NCI-H1092 treated with DMSO at 0.1 percent for 48 hours (cell line): ENCODE measurements at places on chromosomes 11 and 22.
A peak's percentile ranks its signal among the peaks of the same experiment; 100 is the strongest.

DNA sequence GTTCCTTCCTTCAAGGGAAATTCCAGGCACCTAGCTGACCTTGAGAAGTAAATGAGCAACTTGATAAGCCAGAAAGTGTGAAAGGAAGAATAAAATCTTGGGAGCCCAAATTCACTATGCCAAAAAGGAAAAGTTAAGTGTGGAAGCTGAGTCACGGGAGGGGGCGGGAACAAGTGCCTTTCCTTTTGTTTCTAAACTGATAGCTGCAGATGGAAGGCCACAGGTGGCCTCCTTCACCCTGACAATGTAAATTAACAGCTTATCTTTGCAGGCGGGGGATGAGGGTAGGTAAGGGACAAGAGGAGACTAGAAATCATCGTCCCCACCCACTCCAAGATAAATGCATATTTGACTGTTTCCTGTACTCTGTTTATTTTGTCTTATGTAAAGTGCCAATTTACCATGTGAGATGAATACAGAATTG lies 36.4 kb upstream of the TREH start:
- DNase-seq = no peak

DNA sequence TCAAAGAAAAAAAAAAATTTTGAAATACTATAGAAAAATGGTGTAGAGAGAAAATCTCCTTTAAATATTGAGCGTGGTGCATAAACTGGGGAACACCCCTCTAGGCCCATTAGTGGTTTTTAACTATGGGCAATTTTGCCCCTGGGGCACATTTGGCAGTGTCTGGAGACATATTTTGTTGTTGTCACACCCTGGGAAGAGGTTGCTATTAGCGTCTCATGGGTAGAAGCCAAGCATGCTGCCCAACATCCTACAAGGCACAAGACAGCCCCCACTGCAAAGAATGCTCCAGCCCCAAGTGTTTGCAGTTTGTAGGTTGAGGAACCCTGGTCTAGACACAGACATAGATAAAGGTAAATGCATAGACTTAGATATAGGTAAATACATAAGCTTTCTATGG lies 92.6 kb downstream of the KIAA1671 start:
- DNase-seq = no peak

DNA sequence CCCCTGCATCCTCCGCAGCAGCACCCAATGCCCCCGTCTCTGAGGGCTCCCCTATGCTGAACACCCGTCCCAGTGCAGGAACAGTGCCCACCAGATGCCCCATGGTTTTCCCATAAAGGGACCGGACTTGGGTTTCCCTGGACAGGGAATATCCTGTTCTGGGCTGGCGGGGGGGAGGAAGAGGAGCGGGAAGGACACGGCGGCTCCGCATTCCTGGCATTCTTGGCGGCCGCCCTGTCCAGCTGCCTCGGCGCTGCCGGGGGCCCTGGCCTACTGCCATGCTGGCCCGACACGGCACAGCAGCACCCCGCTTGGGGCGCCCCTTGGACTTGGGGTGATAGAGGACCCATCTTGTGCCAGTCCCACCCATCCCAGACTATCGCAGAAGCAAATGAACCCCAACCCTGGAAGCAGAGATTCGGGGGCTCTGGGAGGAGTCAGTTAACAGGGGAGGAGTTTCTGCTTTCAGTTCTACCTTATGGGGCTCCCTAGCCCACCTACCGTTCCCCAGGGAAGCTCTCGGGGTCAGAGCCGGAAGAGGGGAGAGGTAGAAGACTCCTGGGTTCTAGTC lies 23.7 kb upstream of the CBX7 start:
- DNase-seq = no peak

DNA sequence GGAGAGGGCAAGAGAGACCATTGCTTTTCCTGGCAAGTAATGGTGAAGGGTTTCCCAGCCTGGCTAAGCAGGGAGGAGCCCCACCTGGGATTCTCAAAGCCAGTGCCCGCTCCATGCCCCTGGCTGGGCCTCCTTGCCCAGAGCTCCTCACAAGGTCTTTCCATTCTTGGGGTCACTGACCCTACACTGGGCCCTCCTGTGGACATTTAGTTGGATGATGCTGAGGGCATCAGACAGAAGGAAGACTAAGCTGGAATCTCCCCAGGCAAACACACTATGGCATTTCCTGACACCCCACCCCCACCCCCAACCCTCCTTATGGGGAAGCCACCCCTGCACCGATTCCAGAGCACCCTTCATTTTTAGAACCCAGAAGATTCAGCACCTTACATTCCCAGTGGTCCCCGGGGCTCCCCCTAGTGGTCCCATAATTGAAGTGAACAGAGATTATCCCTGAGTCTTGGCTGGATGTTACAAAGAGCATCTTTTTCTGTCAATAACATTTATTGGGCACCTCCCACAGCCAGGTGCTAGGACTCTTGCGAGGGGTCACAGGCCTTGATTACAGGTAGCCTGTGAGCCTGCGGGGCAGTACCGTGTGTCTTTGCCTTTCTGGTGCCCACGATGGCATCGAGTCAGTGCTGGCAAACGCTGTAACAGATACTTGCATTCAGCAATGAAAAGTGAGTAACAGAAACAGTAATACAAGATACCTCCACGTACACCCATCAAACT lies 548.5 kb downstream of the BUD13 start:
- peak; percentile 65 for DNase-seq

DNA sequence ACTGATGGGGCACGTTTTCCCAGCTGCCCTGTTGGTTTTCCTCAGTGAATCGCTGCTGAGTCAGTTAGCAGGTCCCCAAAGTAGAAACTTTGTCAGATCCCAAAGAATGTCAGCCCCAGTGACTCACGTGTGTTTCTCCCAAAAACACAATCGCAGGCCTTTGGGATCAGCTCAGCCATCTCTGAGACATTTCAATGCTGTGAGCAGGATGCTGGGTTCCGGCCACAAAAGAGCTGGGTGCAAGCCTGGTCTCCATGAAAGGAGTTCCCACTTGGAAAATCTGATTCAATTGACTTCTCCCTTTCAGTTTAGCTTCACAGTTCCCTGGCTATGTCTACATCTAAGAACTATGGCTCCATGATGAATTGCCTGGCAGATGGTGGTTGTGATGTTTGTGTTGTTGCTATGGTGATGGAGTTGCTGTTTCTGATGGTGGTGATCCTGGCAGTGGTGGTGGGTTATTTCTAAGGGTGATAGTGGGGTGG lies 28.0 kb downstream of the MYEOV start:
- no peak for DNase-seq

- no peak for DNase-seq
Observed at GRCh38 chr11:45592636-45593035, 72.8 kb downstream of the CHST1 start.

DNA sequence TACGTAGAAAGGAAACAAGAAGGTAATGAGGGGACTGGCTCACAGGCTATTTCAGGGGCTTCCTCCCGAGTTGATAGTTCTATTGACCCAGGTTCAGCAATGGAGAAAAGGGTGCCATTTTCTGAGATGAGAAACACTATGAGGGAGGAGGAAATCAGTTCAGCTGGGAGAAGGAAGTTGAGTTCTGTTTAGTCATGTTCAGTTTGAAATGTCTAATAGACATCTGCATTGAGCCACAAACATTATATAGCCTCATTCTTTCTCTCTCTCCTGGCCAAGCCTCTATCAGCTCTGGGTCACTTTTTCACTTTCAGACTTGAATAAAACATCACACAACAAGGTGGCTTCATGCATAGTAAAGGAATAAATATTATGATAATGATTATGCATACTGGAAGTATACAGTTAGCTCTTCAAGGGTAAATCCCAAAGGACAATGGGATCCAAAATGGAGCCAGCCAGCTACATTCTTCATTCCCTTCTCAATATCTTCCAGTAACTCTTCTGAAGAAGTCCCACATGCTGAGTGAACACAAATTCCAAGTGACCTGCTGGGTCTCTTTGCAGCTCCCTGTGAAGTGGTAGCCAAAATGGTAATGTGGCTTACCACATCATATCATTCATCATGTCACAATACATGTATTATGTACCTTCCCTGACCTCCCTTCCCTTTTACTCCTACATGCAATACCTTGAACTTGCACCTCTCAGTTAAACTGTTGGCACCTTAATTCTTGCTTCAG lies 80.9 kb upstream of the CD44 start:
- DNase-seq = no peak

DNA sequence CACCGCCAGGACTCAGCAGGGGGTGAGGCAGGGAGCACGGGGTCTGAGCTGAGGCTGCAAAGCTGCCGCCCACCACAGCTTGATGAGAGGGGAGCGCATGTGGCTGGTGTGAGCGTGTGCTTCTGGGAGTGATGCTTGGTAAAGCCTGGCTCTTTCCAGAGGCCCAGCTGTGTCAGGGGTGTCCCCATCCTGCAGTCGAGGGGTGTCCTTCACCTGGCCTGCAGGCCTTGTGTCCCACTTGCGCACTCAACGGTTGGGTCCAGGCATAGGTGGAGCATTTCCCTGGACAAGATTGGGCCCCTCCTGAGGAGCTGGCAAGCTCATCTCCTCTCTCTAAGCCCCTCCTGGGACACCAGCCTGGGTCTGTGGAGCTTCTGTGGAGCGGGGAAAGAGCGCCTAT lies 273.9 kb downstream of the TBC1D22A start:
- no peak for DNase-seq

DNA sequence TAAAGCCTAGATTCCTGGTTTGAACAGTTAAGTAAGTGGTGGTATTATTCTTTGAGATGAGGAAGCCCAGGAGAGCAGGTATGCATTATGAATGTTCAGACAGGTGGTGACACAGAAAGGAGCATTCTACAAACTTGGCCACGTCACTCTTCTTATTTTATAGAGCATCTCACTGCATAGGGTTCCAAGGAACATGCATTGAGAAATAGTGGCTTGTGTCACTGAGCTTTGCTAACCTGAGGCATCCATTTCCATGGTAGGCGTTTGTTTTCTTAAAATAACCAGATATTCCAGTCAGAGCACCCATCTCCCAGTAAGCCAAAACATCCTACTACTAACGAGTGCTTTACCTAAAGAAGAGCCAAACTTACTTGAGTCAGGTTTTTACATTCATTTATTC lies 169.7 kb downstream of the NAV2 start:
- DNase-seq = no peak

DNA sequence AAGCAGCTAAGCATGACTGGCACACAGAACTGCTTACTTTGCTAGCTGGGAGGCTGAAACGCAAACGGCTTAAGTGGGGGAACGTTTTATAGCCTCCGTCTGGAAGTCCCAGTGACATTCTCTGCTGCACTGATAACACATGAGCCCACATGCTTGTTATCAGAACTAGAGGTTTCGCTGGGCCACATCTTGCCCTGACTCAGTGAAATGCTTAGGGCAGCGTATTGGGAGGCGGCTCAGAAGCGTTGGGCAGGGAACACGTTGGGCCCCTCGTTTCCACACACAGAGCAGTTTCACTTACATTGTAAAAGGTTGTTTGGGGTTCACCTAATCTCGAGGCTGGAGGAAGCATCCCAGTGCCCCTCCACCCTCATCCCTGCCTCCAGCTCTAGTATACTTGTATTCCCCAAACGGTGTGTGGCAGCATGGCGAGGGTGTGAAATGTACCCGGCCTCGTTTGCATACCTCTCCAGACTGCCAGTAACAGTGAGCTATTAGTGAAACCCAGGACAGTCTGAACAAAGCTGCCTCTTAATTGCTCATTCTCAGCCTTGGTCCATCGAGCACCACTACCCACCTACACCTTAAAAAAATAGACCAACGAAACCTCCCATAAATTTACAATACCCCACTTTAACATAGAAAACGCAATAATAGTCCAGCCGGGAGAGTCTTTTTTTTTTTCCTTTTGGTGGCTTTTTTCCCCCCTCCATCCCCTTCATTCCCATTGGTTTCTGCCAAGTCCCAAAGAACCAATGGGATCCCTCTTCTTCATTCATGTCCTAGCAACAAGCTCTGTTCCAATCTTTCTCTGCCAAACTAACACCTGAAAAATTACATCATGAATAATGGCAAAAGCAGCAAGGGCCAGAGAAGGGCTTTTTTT lies 218.8 kb upstream of the SORL1-AS1 start:
- DNase-seq = peak; percentile 98

GRCh38 chr11:76686261-76687079 lies 15.9 kb upstream of the LRRC32 start:
- no peak for DNase-seq

DNA sequence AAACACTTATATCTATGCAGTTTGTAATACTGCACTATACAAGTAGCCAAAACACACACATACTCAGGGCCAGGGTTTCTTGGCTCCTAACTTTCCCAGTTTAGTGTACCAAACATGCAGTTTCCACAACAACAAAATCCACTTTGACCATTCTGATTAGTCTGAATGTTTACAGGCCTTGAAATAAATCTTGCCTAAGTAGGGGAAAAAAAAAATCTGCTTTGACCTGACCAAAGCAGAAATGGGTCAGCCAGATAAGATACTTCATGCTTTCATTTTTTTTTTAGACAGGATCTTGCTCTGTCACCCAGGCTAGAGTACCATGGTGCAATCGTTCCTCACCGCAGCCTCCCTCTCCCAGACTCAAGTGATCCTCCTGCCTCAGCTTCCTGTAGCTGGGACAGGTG lies 10.1 kb downstream of the PRR14L start:
- DNase-seq = no peak

GRCh38 chr11:70145071-70145470 lies 58.0 kb upstream of the FADD start:
- DNase-seq = no peak

GRCh38 chr11:117535850-117536411 lies 208.3 kb downstream of the CEP164 start:
- DNase-seq = peak; percentile 71

- DNase-seq = no peak
Observed at GRCh38 chr11:73659961-73660360, 13.6 kb downstream of the PLEKHB1 start.

DNA sequence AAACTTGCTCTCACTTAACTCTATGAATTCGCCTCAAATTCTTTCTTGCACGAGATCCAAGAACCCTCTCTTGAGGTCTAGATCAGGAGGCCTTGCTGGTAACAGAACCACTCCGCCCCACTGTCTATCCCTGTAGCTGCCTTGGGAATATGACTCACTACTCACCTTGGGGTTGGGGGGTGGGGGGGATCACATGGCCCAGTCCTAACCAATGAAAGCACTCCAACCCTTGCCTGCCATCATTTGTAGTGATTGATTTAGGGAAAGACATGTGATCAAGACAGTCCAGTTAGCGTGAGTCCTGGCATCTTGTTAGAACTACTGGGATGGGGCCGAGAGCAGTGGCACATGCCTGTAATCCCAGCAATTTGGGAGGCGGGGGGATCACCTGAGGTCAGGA lies 4.8 kb upstream of the MRTFA start:
- no peak for DNase-seq

DNA sequence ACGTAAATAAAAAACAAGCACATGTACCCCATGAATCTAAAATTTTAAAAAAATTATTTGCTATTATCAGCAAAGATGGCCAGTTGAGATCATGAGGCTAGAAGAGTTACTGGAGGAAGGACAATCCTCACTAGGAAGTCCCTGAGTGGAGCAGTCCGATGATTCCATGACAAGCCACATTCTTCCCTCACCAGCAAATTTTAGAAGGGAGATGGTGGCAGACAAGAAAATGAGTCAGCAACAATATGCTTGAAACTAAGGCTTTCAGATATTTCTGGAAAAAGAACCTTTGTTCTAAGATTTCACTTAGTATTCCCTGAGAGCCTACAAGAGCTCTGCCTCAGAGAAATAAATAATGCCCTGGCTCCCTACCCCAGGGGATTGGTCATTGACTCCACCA lies 34.9 kb downstream of the P4HA3 start:
- no peak for DNase-seq

- DNase-seq = no peak
Observed at GRCh38 chr11:72208281-72208680, 8.3 kb upstream of the FOLR2 start.

GRCh38 chr22:21106000-21106399 lies 60.3 kb downstream of the LRRC74B start:
- no peak for DNase-seq
